Activated CD8-positive, alpha-beta T cell treated with anti-CD3 and anti-CD28 coated beads, Interleukin-2, amount 10 ng/mL, durations not matched to agents 7 days and 5 days (primary cell): ENCODE measurements at places on chromosomes 5 and 9. TPM values are rescaled to one million over a fixed set of nuclear protein-coding genes. Genes with fewer than 3 reads are reported as not detected.

Gene MARCOL
- not detected for total RNA-seq

- DNase-seq: no peak
- no peaks in the 10 kb centered on the region for H3K27me3 ChIP-seq
- H3K27ac ChIP-seq: peak overlapping the region; percentile 11
- no peaks in the 10 kb centered on the region for H3K36me3 ChIP-seq
Observed at GRCh38 chr5:76269932-76270610, 133.0 kb upstream of the IQGAP2 start.

DNA sequence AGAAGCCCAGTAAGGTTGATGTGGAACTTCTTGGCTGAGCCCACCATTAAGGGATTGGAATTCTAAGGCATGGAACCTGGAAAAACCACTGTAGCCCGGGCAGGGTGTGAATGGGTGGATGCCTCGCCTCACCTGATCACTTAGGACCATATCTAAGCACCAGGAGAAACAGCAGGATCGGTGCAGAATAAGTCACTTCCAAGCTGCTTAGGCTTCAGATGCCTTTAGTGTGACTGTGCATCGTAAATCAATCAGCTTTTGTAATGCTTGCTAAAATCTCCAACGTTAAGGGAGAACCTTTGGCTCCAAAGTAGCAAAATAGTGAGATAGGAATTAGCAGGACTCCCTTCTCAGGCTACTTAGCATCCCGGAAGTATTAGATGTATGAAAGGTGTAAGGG is 103.9 kb upstream of the MEGF10 start:
- H3K4me3 ChIP-seq: no peak overlapping the region
- H3K4me1 ChIP-seq: no peaks in the 10 kb centered on the region
- H3K36me3 ChIP-seq: no peaks in the 10 kb centered on the region
- no peak overlapping the region for H3K27ac ChIP-seq
- peaks cover 3% of the 10 kb centered on the region for H3K27me3 ChIP-seq

DNA sequence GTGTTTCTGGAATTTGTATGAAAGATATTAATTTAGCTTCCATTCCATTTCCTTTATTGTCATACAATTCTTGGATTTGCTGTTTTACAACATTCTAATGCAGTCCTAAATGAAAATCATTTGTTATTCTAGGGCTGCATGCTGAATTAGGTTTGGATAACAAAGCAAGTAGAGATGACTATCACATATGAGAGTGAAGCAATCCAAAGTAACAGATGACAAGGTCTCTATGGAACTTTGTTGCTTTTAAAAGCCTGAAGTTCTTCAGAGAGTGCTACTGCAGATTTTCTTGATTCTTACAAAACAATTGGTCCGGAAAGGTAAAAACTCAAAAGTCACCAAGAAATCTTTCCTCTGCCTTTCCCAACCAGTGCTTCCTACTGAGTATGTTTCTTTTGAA is 56.9 kb upstream of the VCAN start:
- DNase-seq: no peak
- H3K4me3 ChIP-seq: no peak overlapping the region
- no peaks in the 10 kb centered on the region for H3K4me1 ChIP-seq
- H3K27me3 ChIP-seq: peaks cover 9% of the 10 kb centered on the region
- H3K36me3 ChIP-seq: no peaks in the 10 kb centered on the region
- no peak overlapping the region for H3K27ac ChIP-seq

- H3K27ac ChIP-seq: no peak overlapping the region
- no peak for DNase-seq
- no peaks in the 10 kb centered on the region for H3K36me3 ChIP-seq
- no peaks in the 10 kb centered on the region for H3K4me1 ChIP-seq
- H3K27me3 ChIP-seq: no peaks in the 10 kb centered on the region
Observed at GRCh38 chr5:144328494-144328893, 157.8 kb downstream of the KCTD16 start.

- peaks cover 10% of the 10 kb centered on the region for H3K36me3 ChIP-seq
- H3K27ac ChIP-seq: no peak overlapping the region
- peaks cover 7% of the 10 kb centered on the region for H3K27me3 ChIP-seq
- H3K4me3 ChIP-seq: no peak overlapping the region
- peaks cover 26% of the 10 kb centered on the region for H3K4me1 ChIP-seq
Observed at GRCh38 chr5:65828022-65828896, 98.1 kb upstream of the ERBIN start.
